Activated CD4-positive, alpha-beta T cell treated with anti-CD3 and anti-CD28 coated beads, Interleukin-2, amount 50 U/mL, for 1 hour (primary cell): ENCODE measurements at places on chromosomes 2 and 18.

GRCh38 chr2:30149976-30150375, 3.2 kb downstream of the YPEL5 start:
- no peak for DNase-seq

- no peak for DNase-seq
Measured at GRCh38 chr2:14944562-14945346, 312.2 kb downstream of the LRATD1 start.

DNA sequence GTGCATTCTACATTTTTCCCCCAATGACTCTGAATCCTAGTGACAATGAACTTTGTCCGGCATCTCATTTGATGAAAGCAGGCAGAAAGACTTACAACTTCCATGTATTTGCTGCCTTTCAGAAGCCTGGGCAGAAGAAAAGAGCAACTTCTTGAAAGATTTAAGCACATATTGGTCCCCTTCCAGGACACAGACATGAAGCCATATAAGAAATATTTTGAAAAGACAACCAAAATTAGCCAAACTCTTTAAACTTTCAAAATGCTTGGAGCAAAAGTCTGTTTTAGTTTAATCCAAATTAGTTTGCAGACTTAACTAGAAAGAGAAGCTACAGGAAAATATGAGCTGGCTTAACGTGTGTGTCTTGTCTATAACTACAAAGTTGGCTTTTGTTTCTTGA, 492.5 kb downstream of the NR4A2 start:
- DNase-seq: no peak

GRCh38 chr2:198314559-198315153, 510.3 kb downstream of the PLCL1 start:
- no peak for DNase-seq

GRCh38 chr2:112151271-112151670, 13.1 kb downstream of the FBLN7 start:
- DNase-seq: no peak

DNA sequence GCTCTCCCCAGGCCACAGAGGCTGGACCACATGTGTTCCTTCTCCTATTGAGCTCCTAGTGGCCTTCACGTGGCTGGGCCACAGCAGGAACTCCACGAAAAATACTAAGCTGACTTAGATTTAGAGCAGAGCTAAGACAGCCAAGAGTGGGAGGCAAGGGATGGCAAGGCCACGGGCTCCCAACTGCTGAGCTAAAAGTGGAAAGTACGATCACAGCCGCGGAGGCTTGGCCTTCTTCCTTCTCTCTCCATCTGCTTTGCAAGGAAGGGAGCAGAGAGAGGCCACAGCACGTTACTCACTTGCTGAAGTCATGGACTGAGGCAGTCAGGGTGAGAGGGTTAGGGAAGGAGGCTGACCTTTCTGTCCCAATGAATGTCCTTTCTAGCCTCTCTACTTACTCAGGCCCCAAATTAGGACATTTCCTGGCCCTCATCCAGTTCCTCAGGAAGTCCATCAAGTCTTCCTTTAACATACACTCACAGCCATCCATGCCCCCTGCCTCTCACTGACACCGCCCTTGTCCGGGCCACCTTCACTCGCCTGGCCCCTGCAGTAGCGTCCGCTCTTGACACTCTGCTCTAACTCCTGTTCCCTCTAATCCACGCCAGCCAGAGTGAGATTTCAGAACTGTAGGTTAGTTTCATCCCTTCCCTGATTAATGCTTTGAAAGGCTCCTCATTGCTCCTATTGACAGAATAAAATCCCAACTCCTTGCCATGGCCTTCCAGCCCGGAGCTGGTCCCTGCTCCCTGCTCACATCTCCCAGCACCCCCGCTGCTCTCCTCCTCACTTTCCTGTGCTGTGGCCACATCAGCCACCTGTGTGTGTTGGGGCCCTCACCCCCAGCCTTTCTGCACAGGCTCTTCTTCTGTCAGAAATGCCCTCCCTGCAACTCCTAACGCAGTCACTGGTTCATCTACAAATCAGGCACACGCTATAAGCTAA, 204.2 kb downstream of the CYP26B1 start:
- no peak for DNase-seq

GRCh38 chr2:148350199-148350598, 294.4 kb upstream of the EPC2 start:
- no peak for DNase-seq

GRCh38 chr18:24426398-24427294, at the start of gene IMPACT:
Gene IMPACT (plus strand): TSS chr18:24426670. CDS start chr18:24426757, 87 bp downstream.
- peak; percentile 76 for DNase-seq

DNA sequence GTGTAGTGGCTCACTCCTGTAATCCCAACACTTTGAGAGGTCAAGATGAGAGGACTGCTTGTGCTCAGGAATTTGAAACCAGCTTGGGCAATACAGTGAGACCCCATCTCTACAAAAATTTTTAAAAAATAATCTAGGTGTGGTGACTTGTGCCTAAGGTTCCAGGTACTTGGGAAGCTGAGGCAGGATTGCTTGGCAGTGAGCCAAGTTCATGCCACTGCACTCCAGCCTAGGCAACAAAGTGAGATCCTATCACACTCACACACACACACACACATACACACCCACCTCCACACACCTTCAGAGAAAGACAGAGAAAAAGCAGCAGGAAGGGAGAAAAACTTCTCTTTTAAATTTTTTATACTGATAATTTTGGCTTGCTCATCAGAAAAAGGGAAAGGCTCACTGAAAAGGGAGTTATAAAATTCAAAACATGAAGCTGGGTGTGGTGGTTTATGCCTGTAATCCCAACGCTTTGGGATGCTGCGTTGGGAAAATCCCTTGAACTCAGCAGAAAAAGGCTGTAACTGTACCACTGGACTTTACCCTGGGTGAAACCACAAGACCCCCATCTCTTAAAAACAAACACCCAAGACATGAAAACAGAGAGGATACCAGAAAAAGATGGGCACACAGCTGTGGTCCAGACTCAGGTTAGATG, 25.7 kb downstream of the FAM168B start:
- no peak for DNase-seq

DNA sequence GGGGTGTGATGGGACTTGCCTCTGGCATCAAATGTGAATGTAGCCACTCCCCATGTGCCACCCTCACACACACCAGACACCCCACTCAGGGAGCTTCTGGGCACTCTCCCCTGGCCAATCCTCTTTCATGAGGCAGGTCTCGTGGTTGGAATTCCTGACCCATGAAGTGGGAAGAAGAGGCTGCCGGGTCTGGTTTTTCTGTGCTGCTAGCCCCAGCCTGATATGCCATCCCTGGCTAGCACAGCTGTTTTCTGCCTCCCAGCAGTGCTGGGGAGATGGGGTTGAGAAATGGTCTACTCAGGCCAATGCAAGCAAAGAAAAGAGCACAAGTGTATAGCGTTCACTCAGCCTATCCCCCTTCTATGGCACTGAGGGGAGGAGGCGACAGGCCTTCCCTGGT, 1.2 kb upstream of the C2orf72 start:
- DNase-seq: no peak

- no peak for DNase-seq
Measured at GRCh38 chr2:207311316-207312005, 145.7 kb upstream of the KLF7 start.

GRCh38 chr2:171297956-171298355, 135.8 kb downstream of the METTL8 start:
- no peak for DNase-seq

DNA sequence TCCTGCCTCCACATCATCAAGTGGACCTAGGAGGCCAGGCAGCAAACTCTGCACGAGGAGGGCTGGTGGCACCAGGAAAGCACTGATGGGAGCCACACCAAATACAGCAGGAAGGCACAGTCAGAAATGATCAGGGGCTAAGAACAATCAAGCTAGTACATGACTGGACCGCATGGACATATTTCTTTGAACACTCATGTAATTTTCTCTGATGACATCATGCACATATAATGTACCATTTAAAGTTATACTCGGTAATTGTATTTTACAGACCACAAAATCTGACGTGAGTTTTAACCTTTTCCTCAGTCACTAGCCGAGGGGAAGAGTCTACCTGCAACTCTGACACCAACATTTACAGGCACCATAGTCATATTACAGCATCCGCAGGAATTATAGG, 76.7 kb downstream of the XDH start:
- no peak for DNase-seq

DNA sequence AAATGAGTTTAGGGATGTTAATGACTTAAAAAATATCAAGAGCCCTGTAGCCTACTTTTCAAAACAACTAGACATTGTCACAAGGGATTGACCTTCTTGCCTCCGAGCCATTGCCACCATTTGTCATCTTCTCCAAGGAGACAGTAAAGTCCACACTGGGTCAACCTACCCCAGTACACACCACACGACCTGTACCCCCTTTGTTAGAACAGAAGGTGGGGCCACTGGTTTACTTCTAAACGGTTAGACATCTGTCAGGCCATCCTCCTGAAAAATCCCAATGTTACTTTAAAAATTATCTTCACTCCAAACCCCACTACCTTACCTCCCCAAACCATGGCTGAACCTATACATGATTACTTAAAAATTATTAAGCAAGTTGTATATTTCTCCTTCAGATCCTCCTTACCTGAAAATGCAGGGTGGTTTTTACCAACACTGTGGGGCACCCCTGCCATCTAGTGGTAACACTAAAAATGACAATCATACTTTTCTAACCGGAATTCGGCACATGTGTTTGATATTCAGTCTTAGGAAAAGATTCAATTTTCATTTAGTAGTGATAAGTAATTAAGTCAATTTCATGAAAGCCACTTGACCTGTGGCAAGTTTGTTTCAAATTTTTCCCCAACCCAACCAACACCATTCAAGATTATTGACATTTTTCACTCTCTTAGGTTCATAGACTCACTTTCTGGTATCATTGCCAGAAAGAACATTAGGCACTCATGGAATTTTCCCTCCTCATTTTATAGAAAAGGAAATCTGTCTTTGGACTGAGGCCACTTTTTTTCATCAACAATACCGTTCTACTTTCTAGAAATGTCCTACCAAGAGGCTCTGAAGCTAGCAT, 265.3 kb upstream of the PKDCC start:
- peak; percentile 4 for DNase-seq

GRCh38 chr2:119751706-119752105, 8.0 kb upstream of the PTPN4 start:
- DNase-seq: no peak

GRCh38 chr18:79961527-79962291, 2.7 kb upstream of the HSBP1L1 start:
- DNase-seq: no peak

- no peak for DNase-seq
Measured at GRCh38 chr2:47223980-47224379, 68.9 kb upstream of the STPG4 start.
